ENCODE measurements at places on chromosomes 3 and 15.

DNA sequence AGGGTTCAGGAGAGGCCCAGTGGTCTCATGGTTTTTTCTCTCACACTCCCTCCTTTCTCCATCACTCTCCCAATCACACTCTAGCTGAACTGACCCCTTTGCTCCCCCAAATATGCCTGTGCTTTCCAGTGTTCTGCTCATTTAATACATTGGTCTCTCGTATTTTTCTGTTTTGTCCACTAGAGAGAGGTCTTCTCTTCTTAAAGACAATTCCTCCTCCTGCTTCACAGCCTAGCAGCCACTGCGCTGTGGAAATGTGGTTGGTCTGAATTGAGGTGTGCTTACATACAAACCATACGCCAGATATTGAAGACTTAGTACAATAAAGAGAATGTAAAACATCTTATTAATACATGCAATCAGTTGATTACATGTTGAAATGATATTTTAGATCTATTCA lies 60.6 kb upstream of the XCR1 start:
- no peak for DNase-seq

DNA sequence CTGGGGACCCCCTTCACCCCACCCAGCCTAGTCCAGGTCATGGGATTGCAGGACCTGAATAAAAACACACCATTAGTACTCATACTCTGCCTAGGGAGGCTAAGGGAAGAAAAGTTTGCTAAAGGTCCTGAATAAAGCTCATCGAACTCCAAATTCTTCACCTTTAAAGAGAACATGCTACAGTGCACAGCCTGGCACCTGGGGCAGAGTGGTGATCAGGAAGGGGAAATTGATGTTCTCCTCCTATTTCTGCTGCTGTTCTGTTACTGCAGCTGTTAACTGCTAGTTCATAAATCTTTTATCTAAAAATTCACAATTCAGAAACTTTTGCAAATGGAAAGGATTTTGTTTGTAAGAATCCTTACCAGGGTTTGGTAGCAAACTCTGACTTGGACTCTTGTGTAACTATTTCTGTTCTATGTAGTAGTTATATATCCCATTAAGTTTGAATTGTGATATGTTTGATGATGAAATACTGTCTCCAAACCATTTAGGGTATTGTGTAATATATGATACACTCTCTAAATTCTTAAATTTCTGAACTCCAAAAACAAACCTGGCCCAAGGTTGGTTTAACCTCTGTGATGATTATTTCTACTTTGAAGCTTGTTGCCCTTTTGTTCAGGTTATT lies 27.9 kb downstream of the MCTP2 start:
- no peak for DNase-seq

GRCh38 chr3:136856665-136857064 lies 5.3 kb upstream of the NCK1 start:
- DNase-seq = no peak

DNA sequence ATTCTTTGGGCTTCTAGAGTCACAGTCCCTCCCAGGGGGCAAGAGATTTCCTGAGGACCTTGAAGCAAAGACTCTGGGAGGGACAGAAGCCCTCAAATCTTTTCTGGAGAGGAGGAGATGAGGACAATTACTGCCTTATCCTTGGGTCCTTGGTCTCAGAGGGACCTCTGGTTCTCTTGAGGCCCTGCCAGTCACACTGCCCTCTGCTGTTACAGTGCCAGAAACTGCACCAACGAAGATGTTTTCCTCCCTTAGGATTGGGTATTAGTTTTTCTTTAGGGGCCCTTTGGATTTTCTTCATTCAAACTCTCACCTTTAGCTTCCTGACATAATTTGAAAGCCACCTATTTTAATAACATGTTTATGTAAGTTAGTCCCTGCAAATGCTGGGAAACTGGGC lies 58.2 kb upstream of the SCN5A start:
- DNase-seq = no peak

GRCh38 chr3:112382543-112383160 lies 49.7 kb downstream of the CD200 start:
- DNase-seq = no peak

GRCh38 chr15:44066211-44066827 lies 128.8 kb downstream of the FRMD5 start:
- peak; percentile 14 for DNase-seq

GRCh38 chr3:185498503-185499396 lies at the start of gene TMEM41A:
Gene TMEM41A (minus strand): TSS chr3:185499035. CDS start chr3:185498961, 74 bp downstream.
- DNase-seq = peak; percentile 85

DNA sequence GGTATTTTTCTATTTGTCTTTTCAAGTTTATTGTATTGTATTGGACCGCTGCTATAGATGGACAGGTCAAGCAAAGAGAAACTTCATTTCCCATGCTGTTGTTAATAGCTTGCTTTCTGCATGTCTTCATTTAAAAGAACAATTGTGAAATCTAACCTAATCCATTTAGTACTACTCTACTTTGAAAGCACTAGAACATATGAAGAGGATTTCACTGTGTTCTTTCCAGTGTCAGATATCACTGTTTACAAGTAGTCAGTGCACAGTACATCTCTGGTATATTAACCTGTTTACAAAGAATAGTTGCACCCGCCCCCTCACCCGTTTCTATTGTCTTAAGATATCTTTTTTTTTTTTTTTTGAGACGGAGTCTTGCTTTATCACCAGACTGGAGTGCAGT lies 21.8 kb upstream of the EDEM1 start:
- DNase-seq = no peak

DNA sequence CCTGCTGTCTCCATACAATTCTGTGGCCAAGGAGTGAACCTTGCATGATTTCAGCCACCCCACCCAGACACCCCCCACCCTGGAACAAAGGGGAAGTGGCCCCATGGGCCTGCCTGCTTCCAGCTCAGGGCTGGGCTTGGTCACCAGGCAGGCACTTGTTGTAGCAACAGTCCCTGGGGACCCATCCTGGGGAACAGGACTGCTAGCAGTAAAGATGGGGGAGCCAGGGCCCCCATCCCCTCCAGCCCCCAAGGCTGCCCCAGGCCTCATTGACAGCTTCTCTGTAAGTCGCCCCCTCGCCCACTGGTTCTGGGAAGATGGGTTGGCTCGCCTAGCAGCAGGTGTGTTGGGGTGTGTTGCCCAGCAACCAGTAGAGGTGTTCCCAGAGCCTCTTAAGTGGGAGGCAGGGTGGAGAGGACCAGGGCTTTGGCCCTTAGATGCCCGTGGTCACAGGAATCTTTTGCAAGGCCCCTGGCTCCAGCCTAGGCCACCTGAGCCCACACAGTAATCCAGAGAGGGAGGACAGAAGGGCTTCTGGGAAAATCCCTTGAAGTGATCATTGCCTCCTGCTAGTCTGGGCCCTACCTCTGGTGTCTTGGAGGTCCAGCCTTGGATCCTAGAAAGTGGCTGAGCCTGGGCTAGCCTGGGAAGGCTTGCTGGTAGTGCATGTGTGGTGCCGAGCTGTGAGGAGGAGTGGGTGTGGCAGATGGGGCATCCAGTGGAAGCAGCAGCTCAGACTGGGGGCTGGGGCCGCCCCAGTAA lies 48.9 kb downstream of the CYP11A1 start:
- no peak for DNase-seq

- DNase-seq = no peak
These were observed 1.4 kb upstream of the ZNF710 start for GRCh38 chr15:89999676-90000185.

DNA sequence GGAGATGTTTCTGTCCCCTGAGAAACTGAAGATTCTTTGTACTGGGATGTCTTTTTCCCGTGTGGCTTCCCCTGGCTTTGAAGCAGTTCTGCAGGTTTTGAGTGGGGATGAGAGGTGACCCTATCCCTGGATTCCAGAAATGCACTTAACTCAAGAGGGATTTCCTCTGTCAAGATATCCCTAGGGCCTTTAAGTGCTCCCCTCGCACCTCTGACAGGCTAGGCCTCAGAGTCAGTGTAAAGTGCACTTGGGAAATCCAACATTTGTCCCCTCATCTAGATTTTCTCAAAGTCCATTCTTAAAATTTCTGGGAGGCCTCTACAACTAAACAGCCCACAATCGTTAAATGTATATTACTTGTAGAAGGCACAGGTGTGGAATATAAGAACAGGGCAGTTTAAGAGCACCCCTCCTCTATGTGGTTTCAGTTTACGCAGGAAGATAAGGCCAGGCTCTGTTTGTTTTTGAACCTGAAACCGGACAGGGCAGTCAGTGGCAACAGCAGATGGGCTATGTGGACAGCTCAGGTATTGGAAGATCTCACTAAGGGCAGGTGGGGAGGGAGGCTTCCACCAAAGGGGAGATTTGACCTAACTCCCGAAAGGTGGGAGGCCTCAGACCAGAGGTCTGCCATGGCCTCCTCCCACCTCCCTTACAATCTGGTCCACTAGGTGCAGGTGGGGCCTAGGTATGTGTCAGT lies 4.8 kb downstream of the C3orf52 start:
- DNase-seq = no peak

GRCh38 chr3:41726891-41727290 lies 235.0 kb downstream of the ULK4 start:
- no peak for DNase-seq

GRCh38 chr3:50296721-50297383 lies 2.4 kb downstream of the HYAL3 start:
- no peak for DNase-seq

DNA sequence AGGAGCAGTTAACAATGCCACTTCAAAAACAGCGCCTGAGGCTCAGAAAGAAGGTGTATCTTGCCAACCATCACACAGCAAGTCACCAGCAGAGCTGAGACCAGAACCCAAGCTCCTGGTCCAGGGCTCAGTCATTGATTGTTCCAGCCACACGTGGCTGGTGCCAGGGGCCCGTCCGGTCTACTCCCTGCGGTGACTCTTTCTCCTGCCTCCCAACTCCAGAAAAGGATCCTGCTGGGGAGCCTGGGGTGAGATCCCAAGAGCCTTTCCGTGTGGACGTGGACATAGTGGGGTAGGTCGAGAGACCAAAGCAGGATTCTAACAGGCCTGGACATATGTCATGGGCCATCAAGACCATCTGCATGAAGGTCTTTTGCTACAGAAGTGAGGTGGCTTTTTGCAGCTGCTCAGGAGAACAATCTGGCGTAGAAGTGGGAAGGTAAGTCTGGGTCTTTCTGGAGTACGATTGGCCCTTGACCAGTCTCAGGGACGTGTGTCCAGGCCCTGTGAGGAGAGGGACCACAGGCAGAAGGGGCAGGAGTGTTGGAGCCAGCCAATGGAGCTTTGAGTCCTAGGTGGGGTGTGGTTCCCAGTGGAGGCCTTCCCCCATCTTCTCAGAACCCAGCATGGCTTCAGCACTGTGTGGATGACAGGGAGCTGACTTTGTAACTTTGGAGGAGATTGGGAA lies 105.4 kb downstream of the HMG20A start:
- no peak for DNase-seq

GRCh38 chr15:83435782-83436181 lies 11.4 kb upstream of the SH3GL3 start:
- no peak for DNase-seq

GRCh38 chr15:79166311-79166955 lies 75.9 kb upstream of the RASGRF1 start:
- DNase-seq = no peak

GRCh38 chr3:127529346-127530188 lies 61.0 kb downstream of the TPRA1 start:
- DNase-seq = no peak

- no peak for DNase-seq
These were observed 3.5 kb downstream of the PLXND1 start for GRCh38 chr3:129602730-129603560.

DNA sequence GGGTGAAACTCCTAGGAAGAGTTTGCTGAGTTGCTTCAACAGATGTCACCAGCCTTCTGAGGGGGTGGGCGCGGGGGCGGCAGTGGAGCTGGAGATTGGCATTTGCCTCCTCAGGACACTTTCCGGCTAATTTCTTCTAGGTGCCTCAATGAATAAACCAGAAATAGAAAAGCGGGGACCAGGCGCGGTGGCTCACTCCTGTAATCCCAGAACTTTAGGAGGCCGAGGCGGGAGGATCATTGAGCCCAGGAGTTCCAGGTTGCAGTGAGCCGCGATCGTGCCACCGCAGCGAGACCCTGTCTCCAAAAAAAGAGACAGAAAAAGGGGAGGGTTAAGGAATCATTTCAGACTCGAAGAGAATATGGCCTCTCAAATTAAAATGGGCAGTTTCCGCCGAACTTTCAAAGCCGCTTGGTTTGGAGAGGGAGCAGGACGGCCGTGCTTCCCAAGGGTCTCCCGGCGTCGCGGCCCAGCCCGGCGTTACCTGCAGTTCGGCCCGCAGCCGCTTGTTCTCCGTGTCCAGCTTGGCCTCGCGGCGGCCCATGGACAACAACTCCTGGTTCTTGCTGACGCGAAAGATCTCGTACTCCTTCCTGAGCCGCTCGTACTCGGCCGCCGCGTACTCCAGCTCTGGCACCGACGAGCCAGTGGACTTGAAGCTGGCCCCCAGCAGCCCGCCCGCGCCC lies 587 bp downstream of the NPHP3 start:
- no peak for DNase-seq

DNA sequence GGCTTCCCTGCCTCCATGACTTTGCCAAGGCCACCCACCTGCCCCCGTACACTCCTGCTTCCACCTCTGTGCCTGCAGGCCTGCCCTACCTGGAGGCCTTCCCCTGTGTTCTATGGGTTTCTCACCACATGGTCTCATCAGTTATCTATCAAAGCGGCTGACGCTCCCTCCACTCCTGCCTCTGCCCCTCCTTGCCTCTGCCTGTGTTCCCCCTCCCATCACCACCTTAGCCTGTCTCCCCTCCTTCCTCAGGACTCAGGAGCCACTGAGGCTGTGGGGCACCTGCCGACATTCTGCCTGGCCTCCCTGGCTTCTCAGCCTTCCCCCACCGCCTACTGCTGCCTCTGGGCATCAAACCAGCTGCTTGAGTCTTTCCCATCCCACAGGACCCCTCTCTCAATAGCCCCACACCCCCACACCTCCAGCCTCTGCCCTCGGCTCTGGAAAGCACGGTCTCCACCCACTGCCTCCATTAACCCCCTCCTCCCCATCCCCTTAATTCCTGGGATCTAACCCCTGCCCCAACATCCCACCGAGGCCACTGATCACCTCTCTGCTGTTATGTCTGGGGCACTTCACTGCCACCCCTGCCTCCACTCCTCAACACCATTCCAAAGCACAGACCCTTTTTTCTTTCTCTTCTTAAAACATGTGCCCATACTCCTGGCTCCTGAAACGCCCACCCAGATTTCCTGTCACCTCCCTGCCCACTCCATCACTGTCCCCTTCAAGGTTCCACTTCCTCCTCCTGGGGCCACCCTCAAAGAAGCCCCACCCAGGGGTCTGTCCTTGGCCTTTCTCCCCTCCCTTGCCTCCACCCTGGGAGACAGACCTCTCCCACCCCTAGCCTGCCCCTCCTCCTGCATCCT lies 24.4 kb upstream of the CYP11A1 start:
- no peak for DNase-seq

DNA sequence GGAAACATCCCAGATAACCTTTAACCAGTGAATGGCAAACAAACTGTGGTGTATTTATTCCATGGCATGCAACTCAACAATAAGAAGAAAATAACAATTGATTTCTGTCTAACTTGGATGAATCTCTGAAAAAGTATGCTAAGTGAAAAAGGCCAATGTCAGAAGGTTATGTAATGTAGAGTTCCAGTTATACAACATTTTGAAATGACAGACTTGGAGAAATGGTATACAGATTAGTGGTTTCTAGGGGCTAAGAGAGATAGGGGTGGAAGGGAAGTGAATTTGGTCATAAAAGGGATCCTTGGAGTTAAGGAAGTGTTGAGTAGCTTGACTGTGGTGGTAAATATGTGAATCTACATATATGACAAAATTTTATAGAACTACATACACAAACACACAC lies 269.4 kb upstream of the SUCLG2 start:
- no peak for DNase-seq

- no peak for DNase-seq
These were observed 52.2 kb upstream of the ACP3 start for GRCh38 chr3:132265028-132265427.
